ENCODE measurements at places on chromosomes 7 and 10.

DNA sequence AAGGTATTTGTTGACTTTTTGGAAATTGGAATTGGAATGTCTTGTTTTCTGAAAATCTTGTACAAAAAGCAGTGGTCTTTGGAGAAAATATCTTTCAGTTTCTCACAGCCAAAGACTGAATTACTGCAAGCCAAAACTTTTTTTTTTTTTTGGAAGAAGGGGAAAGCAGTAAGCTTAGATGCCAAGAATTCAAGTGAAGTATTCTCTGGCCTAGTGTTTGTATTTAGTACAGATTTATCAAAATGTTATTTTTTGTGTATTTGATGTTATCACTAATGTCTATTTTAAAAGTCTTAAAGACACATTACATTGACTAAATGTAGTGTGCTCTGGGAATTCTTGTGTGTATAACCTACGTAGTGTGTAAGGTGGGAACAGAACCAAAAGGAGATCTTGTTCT, 6.2 kb downstream of the TET1 start:
- DNase-seq = no peak

DNA sequence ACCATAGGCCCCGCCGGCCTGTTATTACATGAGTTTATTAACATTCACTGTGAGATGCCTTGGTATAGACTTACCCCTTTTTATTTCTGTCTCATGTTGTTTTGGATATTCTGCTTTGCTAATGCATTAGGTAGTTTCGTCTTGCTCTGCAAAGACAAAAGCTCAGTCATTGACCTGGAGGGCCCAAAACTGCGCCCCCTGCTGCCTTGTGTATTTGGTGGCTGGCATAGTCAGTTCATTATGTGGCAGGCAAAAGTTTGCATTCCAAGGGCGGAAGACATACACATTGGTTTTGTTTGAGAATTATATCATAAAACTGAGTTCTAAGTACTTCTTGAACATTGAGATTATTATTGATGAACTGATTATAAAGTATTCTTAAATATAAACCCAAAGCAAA, 372.5 kb downstream of the SDK1 start:
- peak; percentile 1 for DNase-seq

GRCh38 chr7:37768611-37769010, 79.8 kb upstream of the NME8 start:
- DNase-seq = no peak

GRCh38 chr10:62803724-62804355, 680 bp upstream of the ADO start:
- no peak for DNase-seq

DNA sequence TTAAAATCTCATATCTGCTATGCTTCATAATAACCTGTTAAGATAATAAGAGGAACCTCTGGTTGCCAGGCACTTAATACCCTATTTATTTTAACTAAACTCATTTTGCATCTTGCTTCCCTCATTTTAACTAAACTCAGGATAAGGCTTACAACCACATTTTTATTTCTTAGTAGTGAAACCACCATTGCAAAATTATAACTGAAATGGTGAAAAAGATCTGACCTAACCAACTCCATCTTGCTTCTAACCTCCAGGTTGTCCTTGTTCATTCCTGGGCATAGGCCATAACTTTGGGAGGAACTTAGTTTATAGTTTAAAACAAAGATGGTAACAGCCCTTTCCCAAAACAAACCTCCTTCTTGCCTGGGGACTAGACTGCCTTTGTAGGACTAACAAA, 6.0 kb downstream of the FAM3C start:
- no peak for DNase-seq

DNA sequence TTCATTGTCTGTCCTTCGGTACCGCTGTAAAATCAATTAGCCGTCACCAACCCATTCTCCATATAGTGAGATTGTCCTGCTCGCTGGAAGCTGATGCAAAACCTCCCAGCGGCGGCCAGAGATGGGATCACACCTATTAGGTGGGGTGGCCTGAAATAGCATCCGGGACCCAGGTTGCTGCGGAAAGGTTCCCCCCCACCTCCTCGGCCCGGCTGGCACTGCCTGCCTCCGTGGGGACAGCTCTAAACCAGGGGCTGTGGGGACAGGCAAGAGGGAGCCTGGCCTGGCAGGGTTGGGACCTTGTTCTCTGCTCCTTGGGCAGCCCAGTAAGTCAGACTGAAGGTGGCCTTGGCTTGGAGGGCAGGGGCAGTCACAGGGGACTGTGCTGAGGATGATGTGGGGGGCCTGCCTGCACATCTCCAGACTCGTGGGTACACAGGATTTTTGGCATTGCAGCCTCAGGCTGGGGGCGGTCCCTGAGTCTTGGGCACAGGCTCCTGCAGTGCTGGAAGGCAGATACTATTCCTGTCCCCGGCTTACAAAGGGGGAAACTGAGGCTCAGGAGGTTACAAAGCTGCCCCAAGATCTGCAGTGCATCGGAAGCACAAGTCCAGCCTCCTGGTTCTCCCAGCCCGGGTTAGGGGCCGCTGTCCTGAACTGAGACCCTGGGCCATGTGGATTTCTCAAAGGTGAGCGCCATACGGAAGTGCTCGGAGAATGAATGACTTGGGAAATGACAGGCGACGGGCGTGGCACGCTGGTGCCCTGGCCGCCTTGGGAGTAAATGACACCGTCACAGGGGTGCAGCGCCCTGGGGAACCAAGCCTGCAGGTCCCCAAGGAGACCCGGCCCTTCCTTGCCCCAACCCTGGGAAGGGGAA, 65.6 kb downstream of the UNCX start:
- DNase-seq = no peak

DNA sequence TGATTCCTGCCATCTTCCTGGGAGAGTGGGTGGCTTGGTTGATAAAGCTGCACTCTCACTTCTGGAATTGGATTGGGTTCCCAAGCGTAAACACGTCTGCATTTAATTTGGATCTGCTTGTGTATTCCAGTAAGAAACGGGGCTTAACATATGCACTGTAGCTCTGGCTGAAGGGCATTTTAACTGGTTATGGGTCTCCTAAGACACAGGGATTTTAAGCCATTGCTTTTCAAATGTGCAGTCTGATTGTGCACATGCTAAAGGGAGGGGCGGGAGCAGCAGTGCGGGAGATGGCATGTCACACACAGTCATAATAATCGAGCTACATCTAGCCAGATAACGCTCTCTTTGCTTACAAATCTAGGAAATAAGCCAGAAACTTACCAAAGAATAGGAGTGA, 247.3 kb upstream of the LYZL1 start:
- DNase-seq = no peak

DNA sequence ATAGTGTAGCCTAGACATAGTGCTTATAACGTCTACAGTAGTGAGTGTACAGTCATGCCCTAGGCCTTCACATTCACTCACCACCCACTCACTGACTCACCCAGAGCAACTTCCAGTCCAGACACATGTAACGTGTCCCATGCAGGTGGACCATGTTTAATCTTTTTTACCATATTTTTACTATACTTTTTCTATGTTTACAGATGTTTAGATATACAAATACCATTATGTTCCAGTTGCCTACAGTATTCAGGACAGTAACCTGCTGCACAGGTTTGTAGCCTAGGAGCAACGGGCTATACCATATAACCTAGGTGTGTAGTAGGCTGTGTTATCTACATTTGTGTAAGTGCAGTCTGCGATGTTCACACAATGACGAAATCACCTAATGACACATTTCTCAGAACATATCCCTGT, 11.0 kb downstream of the MPP7 start:
- peak; percentile 8 for DNase-seq

DNA sequence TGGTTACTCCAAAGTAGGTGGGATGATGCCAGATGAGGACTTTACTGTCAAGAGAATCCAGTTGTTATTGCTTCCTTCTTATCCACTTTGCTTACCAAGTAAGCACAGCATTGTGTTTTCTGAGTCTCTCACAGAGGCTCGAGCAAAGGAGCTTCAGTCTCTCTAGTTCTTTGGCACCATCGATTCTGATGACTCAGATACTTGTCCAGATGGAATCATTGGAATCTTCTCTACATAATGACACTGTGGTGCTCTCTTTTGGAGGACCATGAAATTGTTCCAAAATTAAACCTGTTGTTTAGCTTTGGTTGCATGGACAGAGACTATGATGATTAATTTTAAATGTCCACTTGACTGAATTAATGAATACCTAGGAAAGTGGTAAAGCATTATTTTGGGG, 132.6 kb downstream of the NXPH1 start:
- no peak for DNase-seq

DNA sequence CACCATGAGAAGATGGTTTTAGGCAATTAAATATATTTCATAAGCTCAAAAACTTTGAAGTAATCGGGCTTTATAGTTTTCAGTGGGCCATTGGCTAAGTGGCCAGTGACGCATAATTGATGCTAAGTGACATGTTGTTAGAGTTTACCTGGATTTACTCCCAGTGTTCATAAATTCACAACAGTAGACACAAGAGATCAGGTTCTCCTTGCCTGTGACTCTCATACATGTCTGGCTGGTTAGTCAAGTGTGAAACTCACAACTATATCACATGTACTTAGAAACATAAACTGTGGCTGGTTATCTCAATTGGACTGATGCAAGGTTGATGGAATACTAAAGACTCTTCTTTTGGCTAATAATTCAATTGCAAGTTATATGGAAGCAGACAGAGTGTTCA, 26.2 kb downstream of the ASB15 start:
- DNase-seq = no peak

GRCh38 chr7:106031300-106032035, 68.4 kb downstream of the CDHR3 start:
- no peak for DNase-seq

- peak; percentile 22 for DNase-seq
Measured at GRCh38 chr7:44240983-44241510, 40.3 kb downstream of the YKT6 start.

DNA sequence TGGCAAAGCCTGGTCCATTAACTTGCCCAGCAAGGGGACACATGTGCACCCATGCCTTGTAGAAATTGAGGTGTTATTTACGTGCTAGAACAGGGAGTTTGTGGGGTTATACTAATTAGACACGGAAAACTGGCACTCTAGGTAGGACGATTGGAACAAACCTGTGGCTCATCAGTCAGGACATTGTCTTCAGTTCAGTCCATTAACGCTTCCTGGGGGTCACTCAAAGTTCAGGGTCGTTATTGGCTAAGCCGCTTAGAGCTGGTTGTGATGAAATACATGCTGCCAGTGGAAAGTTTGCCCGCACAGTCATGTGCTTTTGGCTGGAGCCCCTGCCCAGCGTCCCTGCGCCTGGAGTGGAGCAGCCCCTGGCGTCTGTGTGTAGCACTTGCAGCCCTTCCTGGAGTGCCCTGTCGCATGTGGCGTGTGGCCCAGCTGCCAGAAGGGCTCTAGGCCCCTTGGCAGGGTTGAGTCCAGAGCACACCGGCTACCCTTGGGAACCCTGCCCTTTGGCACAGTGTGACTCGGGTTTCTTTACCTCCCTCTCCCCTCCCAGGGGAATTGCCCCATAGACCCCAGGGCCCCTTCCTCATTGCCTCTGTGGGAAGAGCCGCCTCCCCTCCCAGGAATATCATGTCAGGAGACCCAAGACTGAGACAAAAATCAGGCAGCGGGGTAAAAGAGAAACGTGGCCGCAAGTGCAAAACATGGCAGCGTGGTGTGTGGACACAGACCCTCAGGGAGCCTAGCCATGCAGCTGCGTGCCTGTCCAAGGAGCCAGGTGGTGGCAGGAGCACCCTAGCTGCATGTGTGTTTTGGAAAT, 9.8 kb downstream of the ZNF775 start:
- DNase-seq = no peak

DNA sequence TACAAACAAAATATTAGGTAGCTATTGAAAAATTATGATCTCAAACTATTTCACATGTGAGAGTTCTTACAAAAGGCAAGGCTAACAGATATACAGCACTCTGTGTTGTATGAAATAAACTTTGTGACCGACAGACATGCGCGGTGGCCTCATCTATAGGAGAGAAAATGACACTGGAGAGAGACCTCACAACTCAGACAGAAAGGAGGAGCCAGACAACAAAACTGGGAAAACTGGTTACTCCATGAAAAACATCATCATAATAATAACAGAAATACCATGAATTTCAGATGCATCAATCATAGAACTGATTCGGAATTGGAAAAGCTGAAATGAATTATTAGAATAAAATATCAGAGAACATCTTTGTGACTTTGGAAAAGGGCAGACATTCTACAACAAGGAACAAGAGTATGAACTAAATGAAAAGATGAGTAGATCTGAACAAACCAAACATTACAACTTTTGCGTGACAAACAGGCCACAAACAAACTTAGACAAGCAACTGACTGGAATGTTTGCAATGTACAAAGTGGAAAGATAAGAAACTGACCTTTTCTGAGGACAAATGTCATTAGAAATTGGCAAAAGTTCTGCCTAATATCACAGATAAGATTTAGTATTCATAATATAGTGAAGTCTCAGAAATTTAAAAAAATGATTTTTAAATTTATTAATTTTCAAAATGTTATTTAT, 69.3 kb downstream of the TNS3 start:
- DNase-seq = no peak

DNA sequence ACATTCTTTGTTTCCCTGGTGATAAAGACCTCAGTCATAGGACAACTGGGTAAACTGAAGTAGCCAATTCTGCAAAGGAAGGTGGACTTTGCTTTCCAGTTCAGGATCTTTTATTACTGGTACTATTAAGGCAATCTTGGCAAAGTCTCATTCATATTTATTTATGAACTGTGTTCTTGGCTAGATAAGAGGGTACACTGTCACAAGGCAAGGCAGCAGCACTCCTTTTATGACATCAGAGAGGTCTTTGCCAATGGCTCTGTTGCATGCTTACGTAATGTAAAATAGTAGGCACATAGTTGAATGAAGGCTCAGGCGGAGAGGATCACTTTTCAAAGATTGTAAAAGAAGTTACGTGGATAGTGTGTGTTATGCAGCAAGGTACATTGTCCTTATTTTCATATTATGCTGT, 63.7 kb upstream of the PDK4 start:
- no peak for DNase-seq

GRCh38 chr10:88260329-88261051, 322.6 kb downstream of the RNLS start:
- no peak for DNase-seq

GRCh38 chr10:132641966-132642731, 104.6 kb downstream of the INPP5A start:
- DNase-seq = no peak

GRCh38 chr7:2930310-2931033, 86.4 kb upstream of the GNA12 start:
- DNase-seq = no peak
